ENCODE measurements at places on chromosomes 7 and 10.

GRCh38 chr10:69914398-69915214 lies 112.9 kb downstream of the COL13A1 start:
- peak; percentile 46 for DNase-seq

DNA sequence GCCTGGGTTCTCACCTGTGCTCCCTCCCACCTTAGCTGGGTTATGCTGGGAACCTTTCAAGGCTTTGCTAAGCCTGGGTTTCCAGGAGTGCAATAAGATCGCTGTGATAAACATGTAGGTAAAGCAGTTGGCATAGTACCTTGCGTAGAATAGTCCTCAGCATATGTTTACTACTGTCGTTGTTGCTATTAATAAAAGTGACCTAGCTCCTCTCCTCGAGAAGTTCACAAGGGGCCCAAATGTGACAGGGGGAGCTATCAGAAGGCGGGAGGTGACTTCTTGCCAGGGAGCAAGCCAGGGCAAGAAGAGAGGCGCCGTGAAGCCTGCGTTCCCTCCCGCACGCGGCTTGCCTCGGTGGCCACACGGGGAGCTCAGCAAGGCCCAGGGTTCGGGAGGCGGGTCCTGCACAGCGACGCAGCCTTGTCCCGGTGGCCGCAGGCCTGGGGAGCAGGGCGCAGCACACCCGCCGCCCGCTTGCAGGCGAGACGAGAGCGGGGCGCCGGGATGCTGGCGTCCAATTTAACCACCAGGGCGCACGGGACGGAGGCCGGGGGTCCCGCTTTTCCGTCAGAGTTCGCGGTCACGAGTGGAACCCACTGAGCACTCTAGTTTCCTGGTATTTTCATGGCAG lies 106.2 kb downstream of the SNX10 start:
- peak; percentile 8 for DNase-seq

GRCh38 chr7:128456255-128456725 lies 612 bp downstream of the HILPDA start:
- DNase-seq, result no peak

- no peak for DNase-seq
These were observed 39.6 kb downstream of the COL26A1 start for GRCh38 chr7:101402081-101402779.

DNA sequence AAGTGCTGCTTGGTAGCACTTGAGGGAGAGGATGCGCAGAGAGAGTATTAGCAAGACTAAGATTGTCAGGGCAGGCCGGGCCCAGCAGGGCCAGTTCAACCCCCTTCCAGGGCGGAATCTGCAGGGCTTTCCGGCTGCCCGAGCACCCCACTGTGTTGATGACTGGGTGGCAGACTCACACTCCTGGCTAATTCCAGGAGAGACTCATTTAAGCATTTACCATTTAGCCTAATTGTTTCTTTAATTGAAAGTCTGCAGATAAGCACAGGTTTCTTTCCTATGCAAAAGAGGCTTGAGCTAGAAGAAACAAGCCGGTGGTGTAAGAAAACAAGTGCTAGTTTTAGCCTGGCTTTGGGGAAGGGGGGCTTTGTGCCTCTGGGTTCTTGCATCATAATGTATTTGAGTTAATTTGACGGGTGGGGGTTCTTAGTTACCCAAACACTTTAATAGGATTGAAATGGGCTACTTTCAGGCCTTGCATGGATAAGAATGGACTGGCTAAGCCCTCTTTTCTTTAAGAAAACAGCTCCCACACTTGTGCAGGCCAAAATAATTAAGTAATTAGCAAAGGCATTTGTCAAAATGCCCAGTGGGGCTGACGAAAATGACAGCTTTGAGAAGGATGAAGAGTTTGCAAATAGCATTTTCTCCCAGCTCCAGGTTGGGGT lies 201.3 kb downstream of the MYOF start:
- DNase-seq, result no peak

GRCh38 chr10:69071610-69072009 lies 16.3 kb upstream of the SRGN start:
- no peak for DNase-seq

DNA sequence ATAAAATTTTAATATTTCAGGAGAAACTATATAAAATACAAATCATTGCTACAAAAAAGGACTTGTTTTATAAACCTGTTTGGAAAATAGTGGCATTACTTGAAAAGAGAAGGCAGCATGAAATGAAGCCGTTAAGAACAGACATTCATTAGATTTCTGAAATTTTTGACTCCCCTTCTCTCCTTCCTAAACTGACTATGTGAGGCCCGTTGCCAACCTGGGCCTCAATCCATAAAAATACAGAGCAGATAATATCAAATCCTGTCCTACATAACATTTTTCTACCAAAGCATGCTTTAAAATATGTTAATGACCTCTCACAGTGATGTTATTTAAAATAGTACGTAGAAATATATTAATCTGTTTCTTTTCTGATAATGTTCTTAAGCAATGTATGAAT lies 34.5 kb upstream of the ING3 start:
- DNase-seq, result no peak

GRCh38 chr10:97335188-97335619 lies 675 bp upstream of the FRAT2 start:
- DNase-seq, result no peak

DNA sequence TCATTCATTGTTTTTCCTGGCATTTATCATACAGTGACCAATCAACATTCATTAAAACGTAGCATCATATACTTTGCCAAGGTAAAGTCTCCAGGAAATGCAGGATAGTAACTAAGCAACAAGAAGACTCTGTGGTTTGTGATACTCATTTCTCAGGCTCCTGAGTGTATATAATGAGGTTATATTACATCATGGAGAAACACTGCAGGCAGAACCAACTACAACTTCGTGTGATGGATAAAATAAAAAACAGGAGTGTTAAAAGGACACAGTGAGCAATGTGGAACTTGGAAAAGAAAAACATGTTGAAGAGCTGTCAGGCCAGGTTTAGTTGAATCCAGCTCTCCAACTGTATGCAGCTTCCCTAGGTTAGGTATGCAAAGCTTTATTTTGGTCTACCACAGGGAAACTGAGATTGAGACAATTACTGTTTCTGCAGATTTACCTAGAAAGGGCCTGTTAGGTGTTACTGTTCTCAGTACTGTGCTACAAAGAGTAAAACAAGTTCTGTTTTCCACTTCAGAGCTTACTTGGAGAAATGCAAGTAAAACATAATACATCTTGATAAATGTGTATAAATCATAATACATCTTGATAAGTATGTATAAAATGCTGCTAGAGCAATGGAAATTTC lies 7.8 kb upstream of the CCNY start:
- DNase-seq, result no peak

GRCh38 chr10:17174626-17175025 lies 26.8 kb downstream of the TRDMT1 start:
- DNase-seq, result no peak

GRCh38 chr10:86756511-86757112 lies at the start of gene BMPR1A:
BMPR1A (plus strand) TSS chr10:86756619; CDS start chr10:86876019, 119,400 bp downstream.
- no peak for DNase-seq

DNA sequence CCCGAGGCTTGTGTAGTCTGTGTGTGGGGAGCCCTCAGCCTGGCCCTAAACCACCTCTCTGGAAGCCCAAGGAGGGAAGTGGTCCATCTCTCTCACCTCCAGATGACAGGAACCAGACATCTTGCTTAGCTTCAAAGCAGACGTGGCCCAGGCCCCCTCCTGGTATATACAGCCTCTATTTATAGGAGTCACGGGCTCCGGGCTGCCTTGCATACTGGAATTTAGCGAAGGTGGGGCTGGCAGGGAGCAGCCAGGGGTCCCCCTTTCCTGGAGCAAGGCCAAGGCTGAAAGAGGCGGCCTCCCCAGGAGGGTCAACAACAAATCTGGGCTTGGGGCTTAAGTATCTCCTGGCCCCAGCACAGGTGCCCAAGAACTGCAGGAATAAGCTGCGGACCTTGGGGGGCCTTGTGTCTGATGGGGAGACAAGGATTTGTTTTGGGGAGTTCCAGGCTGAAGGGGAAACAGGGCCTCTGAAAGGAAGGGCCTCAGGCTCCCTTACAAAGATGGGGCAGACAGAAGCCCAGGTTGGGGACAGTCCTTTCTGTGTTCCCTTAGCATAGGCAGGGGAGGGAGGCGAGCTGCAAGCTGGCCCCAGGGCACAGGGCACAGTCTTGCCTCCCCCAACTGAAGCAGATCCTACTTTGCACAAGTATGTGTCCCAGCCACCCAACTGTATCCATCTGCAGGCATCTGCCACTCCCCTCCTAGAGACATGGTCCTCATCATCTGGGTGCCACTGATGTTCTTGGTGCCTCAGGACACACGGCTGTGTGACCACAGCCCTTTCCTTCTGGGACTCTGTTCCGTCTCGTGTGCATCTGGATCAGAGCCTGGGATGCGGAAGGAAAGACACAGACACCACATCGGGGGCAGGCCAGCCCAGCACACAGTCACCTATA lies 11.9 kb downstream of the ZCCHC24 start:
- no peak for DNase-seq

GRCh38 chr10:79274279-79275104 lies 72.8 kb upstream of the PPIF start:
- no peak for DNase-seq

DNA sequence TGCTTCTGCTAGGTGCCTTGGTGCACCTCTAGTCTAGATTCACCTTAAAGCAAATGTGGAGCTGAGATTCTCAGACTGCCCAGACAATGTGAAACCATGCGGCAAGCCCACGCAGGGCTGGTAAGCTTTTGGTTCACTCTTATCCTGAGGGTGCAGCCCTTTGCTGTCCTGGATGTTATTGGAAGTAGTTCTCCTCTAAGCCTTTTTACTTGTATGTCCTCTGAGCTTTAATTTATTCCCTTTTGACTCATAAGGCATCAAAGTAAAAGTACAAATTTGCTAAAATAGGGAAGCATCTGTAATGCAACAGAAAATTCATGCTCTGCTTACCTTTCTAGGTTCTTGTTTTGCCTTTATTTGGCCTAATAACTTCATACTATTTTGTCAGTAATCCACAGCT lies 186.8 kb downstream of the MACC1 start:
- no peak for DNase-seq

DNA sequence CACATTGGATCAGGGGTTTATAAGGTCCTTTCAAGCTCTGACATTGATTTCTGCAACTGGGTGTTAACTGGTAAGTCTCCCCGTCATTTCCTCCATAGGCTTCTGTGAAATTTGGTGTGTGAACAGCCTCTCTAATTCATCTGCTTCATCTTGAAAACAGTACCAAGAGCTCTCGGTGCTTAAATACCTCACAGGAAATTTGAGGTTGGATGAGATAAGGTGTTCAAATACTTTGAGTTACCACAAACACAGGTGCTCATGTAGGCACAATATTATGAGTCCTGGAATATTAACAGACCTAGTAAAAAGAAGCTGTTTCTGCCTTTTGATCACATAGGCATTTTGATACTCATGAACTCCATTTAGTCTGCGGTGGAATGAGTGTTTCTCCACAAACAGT lies 85.2 kb downstream of the RTKN2 start:
- DNase-seq, result no peak

DNA sequence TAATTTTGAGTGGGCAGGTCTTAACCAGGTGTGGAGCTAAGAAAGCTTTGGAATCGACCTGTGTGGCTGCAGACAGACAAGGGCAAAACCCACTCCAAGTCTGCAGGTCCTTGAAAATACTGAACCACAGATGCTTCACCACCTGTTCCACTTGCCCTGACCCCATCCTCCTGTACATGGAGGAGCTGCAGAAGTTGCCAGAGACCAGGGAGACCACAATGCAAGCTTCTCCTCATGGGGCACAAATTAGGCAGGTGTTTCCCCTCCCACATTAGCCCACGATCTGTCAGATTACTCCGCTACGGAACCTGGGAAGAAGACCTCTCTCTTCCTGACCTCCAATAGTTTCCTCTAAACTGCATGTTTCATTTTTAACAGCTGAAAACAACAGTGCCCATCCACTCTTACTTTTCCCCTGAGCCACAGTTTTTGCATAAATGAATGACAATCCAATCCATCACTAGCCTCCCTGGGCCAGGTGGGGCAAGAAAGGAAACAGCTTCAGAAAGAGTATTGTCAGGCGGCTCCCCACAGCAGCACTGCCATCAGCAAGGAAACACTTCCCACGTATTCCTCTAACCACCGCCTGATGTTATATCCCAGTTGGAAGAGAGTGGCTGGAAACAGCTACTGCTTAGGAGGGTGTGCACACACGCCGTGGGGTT lies 141.6 kb downstream of the PRKAG2 start:
- DNase-seq, result no peak

GRCh38 chr10:122122493-122122892 lies 133.5 kb downstream of the TACC2 start:
- DNase-seq, result no peak

DNA sequence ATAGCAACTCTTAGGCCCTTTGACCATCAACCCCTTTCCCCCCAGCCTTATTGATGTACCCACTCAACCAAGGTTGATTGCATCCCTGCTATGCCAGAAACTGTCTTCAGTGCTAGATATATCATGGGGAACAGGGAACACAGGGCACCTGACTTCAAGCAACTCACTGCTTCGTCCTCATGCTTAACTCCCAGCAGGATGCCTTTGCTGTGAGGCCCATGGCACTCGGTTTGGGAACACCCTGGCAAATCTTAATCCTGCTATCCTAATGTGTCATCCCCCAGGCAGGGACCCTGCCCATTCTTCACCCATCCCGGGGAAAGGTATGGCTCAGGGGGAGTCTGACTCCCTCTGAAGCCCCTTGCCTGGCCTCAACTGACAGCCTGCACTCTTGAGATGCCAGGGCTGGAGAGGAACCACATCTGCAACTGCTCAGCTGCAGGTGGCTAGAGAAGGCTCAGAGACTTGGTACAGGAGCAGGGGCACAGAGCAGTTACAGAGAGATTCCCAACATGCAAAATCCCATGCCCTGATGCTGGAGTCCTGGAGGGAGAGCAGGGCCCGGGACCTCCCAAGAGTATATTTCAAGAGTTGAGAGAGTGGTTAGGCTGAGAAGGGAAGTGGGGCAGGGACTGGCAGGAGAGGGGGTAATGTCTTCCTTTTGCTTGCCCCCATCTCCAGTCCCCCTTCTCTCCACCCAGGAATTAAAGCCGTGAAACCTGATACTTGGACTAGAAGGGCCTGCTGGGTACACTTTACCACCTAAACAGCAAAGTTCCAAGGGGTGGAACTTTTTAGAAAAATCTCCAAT lies 2.4 kb upstream of the UNC5B start:
- DNase-seq, result no peak
